CD4-positive, alpha-beta T cell treated with Interleukin-21 for 1 hour (primary cell): ENCODE measurements at places on chromosomes 13 and 19.
A peak's percentile ranks its signal among the peaks of the same experiment; 100 is the strongest.

- no peak for DNase-seq
These were observed 8.5 kb upstream of the UBE2L5 start for GRCh38 chr13:30413842-30414241.

DNA sequence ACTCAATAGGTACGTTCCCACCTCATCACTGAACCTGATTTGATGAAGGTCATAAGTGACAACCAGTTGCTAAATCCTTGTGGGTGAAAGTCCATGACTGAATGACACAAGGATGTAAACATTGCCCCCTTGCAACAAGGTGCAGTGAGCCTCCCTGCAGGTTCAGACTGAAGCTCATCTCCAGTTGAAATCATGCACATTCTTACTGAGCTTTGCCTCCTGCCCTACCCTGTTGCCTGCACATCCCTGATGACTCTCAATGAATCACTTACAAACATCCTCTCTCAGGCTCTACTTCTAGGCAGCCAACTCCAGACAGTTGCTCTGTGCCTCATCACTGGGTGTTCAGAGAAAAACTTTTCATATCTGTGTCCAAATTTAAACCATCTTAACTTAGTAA is 42.5 kb upstream of the ARGLU1 start:
- no peak for DNase-seq

DNA sequence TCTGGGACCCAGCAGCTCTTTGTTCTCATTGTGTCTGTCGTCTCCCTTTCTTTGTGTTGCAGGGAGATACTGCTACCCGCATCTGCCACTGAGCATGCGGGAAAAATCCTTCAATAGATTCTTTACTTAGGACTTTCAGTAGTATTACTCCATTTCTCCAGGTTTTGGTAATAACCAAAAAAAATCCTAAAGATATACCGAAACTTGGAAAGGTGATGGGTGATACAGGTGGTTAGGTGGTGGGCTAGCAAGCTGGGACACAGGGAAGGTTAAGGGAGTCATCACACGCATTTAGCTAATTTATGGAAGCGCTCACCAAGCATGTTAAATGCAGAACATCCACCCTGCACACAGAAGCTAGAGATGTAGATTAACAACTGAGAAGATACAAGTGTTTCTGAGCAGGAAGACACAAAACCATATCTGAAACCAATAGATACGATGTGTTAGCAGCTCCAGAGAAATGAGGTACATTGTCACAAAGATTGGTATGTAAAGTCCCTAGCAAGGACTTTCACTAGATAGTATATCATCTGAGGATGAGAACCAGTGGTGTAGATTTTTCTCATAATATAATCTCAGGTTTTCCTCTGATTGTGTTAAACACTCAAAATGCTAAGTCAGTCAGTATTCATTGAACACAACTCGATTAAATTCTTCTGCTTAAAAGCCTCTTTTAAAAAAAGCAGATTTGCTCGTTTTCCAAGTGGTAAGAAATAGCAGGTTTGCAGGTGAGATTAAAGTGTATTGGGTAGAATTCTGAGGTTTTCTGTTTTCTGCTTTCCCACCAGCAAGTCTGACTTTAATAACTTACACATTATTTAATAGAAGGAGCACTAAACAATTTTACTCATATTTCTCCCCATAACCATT is 1.2 kb upstream of the SLAIN1 start:
- peak; percentile 49 for DNase-seq

- DNase-seq = no peak
These were observed 553.4 kb upstream of the KLF12 start for GRCh38 chr13:74687442-74688182.

DNA sequence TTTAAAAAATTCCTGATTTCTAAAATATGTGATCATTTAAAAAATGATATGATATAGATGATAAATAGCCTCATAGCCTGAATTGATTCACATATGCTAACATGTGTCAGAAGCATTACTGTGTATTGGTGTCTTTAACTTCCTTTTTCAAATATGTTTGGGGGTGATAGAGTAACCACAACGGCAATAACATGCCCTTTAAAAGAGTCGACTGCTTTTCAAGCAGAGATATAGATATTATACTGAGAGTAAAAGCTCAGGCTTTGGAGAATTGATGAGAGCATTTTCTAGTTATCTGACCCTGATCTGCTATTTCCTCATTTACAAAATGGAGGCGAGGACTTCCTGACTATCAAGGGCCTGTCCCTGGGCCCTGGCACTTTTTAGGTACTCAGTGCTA is 260.5 kb downstream of the DCT start:
- no peak for DNase-seq

DNA sequence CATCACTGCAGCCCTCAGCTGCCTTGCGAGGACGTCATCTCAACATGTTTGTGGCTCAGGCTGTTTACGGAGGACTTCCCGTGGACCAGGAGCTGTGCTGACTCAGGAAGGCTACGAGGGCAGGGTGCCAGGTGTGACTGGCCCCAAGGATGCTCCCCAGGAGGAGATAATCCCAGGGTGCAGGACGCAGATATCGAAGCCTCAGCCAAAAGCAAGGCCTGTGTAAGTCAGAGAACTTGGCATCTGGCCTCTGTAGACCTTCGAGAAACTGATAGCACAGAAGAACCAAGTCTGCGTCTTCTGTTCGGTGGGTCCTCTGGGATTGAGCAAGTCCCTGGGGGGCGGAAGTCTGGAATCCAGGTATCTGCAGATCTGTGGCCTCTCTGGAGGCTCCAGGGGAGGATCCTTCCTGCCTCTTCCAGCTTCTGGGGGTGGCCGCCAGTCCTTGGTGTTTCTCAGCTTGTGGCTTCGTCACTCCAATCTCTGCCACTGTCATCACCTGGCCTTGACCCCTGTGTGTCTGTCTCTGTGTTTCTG is 2.6 kb upstream of the DOHH start:
- no peak for DNase-seq

GRCh38 chr19:11414544-11414943 is 4.6 kb downstream of the RGL3 start:
- DNase-seq = no peak

GRCh38 chr13:30191491-30192100 is 115.8 kb downstream of the KATNAL1 start:
- no peak for DNase-seq

DNA sequence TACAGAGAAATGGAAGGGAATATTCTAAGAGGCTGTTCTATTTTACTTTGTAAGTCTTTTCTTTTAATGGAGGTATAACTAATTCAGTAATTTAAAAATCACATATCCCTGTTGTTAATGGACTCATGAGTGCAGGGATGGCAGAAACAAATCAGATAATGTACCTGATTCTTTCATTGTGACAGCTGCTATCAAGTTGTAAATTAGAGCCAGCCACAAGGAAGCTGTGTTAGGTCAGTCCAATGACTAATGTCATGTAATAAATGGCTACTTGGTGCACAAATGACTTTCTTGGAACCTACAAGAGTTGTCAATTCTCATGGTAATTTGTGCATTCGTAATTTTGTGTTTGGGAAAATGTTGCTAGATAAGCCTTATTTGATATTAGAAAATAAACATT is 446.4 kb downstream of the DCT start:
- DNase-seq = no peak

DNA sequence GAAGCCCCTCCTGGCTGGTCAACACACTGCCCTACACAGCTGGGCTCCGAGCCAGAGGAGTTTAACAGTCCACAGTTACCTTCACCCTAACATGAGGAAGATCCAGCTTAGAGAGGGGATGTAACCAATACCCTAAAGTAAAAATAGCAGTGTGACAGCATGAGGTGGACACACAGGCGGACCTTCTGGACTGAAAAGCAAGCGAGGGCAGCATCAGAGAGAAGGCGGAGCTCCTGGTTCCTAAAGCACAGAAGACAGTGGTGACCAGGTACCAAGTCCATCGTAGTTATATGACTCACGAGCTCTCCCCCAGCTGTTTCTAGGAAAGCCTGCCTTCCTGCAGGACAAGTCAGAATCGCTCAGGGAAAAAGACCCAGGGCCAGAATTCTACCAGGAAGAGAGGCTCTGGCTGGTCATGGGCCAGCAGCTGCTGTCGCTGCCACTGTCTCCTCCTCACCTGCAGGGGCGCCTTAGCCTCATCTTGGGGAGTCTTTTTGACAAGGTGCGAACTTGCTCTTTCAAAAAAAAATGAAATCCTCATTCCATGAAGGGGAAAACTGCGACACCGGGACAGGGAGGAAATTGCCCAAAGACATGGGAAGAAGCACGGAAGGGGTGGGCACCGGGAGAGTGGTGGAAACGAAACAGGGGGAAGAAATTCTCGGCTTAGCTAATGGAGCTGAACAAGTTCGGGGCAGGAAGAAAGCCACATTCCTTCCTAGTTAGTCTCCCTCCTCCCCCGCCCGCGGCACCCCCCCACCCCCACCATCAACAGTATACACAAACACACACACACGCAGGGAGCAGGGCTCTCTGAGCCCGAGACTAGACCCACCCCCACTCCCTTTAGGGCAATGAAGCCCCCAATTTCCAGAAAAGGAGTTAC is 1.7 kb downstream of the ELL start:
- DNase-seq = peak; percentile 70

GRCh38 chr19:41690801-41691065 is 2.7 kb upstream of the CEACAM7 start:
- no peak for DNase-seq

- DNase-seq = no peak
These were observed 223.8 kb upstream of the TMTC4 start for GRCh38 chr13:100898431-100898830.

DNA sequence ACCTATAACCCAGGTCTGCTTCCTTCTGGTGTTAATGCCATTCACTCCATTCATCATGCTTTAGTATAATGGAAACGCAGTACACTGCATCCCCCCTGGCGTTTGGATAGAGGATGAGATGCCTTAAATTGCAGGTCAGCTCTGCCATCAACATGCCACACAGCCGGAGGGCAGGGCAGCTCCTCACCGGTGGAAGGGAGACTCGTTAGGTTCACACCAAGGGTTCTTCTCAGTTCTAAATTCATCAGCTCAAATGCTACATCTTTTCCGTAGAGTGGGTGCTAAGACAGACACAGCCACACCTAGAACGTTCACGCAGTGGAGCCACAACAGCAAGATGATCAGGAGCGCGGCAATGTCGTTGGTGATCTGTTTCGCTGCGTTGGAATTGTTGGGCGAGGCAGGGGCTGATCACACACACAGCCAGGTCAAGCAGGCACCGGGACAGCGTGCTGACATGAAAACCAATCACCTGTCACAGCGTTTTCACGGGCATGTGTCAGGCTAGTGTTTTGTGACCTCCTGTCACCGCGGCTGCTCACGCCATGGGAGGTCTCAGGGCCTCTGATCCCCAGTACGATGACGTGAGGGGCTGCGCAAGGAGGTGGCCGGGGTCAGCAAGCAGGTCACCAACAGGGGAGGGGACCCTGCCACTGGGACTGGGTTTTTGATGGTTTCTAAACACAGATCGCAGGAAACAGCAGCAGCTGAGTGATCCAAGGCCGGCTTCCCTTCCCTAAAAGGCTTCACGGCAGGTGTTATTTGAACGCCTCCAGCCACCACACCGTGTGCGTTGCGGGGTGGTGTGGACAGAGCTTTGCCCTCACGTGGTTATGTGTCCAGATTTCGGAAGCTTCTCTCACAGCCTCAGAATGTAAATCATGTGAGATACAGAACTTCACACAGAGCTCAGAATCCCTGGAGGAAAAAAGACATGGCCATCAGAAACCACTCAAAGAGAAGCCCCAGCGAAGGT is 94.3 kb upstream of the IRS2 start:
- DNase-seq = no peak

DNA sequence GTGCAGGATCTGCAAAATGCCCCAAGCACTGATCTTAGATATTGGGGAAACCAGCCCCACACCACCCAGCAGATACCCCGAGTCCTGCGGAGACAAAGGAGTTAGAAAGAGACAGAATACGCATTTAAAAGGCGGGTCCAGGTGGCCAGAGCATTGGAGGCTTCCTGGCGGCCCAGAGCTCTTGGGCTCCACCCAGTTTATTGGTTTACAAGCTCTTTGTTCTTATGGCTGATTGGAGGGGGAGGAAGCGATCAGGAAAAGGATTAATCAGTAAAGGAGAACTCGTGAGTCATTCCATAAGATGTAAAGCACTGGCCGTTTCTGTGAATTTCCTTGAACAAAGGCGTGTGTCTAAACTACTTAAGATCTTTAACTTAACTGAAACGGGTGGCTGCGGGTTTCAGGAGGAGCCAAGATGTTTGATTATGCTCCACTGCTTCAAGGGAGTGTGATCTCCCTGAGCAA is 926 bp downstream of the ZNF587 start:
- no peak for DNase-seq

DNA sequence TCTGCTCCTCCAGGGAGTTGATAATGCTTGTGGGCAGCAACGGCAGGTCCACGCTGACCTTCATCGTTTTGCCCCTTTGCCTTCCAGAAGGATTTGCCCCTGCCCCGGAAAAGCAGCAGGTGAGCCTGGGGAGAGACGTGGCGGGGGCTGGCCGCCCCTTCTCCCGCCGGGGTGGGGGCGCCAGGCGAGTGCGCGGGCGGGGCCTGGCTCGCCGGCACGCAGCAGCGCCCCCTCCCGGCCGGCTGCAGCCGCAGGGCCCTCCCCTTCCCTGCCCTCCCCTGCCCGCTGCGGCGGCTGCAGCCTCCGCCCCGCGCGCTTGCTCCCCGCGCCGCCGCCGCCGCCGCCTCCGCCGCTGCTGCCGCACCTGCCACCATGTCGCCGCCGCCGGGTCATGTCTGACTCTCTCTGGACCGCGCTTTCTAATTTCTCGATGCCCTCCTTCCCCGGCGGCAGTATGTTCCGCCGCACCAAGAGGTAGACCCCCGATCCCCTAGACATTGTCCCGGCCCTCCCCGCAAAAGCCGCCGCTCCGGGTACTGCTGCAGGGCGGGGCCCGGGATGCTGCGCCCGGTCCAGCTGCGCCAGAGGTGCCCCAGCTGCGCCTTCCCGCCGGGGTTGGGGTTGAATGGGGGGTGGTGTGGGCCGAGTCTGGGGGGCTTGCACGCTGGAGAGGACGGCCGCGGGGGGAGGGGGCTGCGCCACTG is at the start of gene MAST1:
Gene MAST1 (plus strand): TSS at position 334 of the 704 bp plus-strand sequence. CDS start 58 bp downstream, at position 392.
- peak; percentile 52 for DNase-seq

DNA sequence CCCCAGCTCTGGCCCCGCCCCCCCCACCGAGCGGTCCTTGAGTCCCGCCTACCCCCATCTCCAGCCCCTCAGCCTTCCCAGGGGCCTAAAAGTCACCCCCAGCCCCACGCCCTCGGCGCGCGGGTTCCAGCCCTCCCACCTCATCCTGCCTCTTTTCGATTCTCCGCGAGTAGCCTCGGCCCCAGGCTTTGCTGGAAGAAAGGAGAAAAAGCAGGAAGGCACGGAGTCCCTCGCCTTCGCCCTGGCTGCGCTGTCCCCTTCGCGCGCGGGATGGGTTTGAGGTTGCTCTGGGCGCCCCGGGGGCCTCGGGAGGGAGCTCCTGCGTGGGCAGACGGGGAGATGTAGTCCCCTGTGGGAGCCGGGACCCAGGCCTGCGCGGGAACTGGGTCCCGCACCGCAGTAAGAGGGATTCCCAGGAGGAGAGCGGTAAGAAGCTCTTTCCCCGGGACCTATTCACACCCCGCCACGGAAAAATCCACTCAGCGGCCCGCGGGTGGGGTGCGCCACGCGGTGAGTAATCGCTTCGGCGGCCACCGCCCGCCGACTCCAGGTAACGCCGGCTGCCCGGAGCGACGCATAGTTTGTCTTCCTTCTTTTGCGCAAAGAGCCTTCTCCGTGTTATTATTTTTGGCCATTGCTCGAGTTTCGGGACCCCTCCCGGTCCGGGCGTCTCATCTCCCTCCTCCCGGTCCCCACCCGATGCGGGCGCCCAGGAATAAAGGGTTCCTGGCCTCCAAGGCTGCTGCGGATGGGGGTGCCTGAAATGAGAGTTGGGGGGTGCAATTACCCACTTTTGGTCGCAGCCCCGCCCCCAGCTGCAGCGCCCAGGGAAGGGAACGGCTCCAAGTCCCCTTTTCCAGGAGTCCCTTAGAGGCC is 865 bp upstream of the CRLF1 start:
- no peak for DNase-seq

- DNase-seq = no peak
These were observed 8.3 kb downstream of the PGLYRP1 start for GRCh38 chr19:46014534-46014933.
